ENCODE measurements at places on chromosomes 7 and 10.

GRCh38 chr7:18835001-18835690 lies 282.3 kb downstream of the TWIST1 start:
- DNase-seq, result no peak

GRCh38 chr7:70810558-70811139 lies 321.3 kb upstream of the GALNT17 start:
- DNase-seq, result no peak

- DNase-seq, result no peak
These were observed 87.8 kb downstream of the TBXAS1 start for GRCh38 chr7:139916717-139917395.

GRCh38 chr7:117012696-117013095 lies 59.4 kb downstream of the ST7 start:
- no peak for DNase-seq

Data from stimulated activated CD8-positive, alpha-beta memory T cell treated with anti-CD3 and anti-CD28 coated beads, Interleukin-4, amount 100 ng/mL, for 1 hour (primary cell).